ENCODE measurements at places on chromosomes 7 and 10.

DNA sequence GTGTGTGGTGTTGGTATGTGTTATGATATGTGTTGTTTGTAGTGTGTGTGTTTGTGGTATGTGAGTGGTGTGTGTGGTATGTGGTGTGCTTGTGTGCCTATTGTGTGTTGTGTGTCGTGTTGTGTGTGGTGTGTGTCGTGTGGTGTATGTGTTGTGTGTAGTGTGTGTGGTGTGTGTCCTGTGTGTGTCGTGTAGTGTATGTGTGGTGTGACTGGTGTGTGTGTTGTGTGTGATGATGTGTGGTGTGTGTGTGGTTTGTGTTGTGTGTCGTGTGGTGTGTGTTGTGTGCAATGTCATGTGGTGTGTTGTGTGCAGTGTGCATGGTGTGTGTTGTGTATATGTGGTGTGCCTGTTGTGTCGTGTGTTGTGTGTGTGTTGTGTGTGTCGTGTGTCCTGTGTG lies 144.6 kb downstream of the DNAJB6 start:
- DNase-seq, result no peak

GRCh38 chr10:23399701-23400144 lies 39.2 kb upstream of the OTUD1 start:
- no peak for DNase-seq

- DNase-seq, result no peak
Measured at GRCh38 chr7:89908736-89909135, 245.5 kb upstream of the STEAP1 start.

GRCh38 chr10:22321924-22322640 lies 1.2 kb downstream of the BMI1 start:
- DNase-seq, result no peak

Measured in neural crest cell (in vitro differentiated cells).